Activated CD4-positive, alpha-beta T cell treated with anti-CD3 and anti-CD28 coated beads, Interleukin-10, Interleukin-2, amounts not matched to agents 100 ng/mL and 50 ng/mL, durations not matched to agents 16 hours and 8 hours (primary cell): ENCODE measurements at places on chromosomes 5 and 9.

DNA sequence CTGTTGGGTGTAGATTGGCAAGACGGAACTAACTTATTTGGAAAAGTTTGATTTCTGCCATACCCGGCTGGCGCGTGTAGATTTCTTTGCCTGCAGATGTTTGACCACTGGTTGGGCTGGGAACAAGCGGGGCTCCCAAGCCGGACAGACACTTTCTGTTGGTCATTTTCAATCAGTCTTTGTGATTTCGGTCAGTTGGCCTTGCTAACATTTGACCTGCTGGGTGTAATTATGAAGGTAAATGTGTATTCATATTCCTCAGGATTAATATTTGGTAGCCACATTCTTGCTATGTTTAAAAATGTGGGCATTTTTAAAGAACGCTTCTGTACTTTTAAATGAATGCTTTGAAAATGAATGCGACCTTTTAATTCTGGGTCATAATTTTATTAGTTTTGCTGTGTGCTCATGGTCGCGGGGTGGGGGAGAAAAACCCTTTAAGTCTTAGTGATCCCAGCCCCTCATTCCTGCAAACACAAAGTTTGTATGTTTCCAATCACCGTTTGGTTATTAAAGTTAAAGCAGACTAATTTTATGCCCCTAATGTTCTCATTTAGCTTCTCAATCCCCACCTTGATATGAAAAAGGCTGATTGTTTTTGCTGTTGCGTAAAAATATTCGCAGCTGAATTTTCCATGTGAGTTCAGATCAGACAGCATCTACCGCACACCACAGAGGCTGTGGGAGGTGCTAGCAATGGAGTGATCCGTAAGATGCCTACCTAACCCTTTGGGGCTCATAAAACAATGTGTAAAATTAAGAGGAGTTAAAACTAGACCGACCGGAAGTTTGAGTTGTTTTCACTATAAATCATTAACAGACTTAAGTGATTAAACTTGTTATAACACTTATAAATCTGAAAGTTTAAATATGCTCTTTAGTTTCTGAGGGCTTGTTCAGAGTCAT, 1.5 kb downstream of the RASGRF2 start:
- peak; percentile 88 for DNase-seq

DNA sequence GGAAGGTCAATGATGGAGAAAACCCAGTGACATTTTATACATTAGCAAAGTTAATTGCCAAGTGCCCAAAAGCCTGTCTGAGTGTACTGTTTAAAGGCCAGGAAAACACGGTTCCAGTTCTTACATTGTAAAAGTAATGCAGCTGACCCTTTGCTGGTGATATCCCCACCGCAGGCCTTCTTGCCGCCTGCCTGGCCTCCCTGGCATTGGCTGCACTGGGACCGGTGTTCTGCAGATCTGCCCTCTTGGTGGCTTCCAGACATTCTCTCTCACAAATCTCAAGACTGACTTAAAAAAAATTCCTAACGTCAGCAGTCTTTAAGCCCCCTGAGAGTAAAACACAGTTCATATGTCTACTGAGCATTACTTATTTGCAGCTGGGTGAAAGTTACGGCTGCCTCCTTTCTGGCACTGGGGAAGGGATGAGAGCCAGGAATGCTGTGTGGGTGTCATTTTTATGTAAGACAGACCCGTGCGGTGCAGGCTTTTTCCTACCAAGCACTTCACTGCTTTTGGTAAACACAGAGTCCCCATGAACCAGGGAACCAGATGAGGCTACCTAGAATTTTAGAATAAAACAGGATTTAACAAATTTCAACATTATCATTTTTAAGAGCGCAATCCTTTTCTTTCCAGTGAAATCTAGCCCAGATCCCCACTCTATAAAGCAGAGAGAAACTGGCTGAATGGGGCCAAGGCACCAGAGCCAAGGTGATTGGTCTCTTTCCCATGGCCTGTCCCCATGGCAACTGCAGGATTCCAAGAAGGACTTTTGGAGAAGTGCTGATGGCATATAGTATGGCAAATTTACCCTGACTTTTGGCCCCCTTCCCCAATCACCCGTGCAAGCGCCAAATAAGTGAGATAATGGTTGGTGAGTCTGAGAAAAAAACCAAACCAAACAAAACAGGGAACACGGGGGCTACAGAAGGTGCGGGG, 80.8 kb downstream of the LMNB1 start:
- DNase-seq = no peak

- no peak for DNase-seq
Measured at GRCh38 chr9:126411948-126412284, 85.3 kb downstream of the MVB12B start.

DNA sequence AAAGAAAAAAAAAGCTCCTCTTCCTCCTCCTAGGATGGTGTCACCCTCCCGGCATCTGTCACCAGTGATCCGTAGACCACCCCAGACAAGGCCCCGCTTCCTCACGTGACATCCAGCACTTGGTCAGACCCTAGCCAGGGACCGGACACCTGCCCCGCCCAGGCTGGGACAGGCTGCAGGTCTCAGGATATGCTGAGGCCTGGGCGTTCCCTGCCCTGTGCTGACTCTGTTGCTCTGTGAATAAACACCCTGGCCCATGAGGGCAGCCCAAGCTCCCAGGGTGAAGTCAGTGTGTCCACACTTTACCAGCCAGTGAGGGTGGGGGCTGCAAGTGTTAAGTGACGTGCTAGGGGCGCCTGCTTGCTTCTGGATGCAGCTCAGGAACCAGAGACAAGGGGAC, 5.6 kb downstream of the EDF1 start:
- no peak for DNase-seq

GRCh38 chr5:168015506-168015905, 275.9 kb upstream of the WWC1 start:
- DNase-seq = no peak

DNA sequence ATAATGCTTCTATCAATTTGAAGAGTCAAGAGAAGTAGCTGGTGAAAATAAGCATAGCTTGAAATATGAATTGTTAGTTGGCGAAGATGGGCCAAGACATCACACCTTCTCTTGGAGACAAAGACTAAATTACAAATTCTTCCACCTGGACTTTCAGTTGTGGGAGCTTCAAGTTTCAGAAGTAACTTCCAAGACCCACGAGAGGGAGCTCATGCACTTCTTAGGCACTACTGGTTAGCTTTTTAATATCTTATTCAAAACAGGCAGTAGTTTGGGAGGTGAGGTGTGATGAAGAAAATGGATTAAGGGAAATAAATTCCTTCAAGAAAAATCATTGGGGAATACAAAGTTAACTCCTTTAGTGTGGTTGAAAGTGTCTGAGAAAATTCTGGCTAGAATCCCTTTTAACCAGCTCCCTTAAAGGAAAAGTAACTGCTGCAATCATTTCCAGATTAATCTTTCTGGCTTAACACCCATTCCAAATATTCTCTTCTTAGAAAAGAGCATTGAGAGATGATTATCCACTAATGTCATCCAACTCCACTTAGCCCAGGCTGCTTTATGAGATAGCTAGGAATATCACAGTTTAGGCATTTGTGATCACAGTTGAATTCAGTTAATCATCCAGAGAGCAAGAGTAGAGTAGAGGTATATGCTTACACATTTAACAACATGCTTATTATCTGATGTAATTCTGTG, 139.5 kb upstream of the DMRTA1 start:
- peak; percentile 19 for DNase-seq

GRCh38 chr9:107734256-107735013, 244.9 kb upstream of the KLF4 start:
- DNase-seq = no peak

DNA sequence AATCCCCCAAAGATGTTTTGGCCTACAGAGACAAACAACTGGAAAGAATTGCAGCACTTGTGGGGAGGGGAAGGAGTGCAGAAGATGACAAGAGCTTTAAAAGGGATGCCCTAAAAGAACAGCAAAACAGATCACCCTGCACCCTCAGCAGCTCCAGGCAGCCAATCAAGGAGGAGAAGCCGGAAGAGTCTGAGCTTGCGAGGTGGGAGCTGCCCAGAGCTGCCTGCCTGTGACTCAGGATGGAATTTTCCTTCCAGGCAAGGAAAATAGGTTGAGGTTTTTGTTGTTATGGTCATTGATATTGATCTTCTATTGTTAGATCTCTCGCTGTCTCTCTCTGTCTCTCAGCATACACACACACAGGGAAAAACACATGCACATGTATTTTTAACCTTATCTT, 70.3 kb upstream of the MAP1B start:
- no peak for DNase-seq

DNA sequence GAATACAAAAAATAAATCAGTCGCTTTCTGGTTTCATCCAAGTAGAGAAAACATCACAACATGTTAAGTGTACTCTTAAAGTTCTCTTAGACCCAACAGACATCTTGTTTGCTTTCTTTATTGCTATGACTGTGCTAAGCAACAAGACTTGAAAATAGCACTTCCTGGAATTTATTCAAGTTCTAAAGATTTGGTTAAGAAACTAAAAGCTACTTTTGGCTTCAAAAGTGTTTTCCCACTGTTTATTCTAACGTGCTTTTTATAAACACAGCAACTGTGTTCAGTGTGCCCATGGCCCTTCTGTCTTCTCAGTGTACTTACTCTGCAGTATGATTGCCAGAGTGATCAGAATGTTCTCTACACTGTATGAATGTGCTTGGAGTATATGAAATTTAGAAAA, 109.8 kb downstream of the GIN1 start:
- no peak for DNase-seq

- DNase-seq = no peak
Measured at GRCh38 chr9:127498298-127498697, 47.0 kb downstream of the LRSAM1 start.

DNA sequence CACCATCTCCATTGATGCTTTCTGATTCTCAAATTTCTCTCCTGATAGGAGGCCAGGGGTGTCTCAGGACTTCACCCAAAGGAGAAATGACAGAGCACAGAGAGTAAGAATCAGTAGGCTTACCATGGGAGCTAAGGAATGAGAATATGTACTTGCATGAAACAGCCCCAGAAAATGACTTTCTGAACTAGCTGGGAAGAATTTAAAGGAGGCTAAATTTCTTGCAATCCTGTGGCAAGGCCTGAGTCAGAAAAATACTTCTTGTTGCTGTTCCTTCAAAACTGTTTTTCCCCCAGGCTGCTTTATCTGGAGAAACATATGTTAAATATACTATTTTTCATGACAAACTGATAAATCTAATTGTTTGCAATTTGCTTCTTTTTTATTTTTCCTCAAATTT, 53.4 kb upstream of the FBXL7 start:
- DNase-seq = no peak

DNA sequence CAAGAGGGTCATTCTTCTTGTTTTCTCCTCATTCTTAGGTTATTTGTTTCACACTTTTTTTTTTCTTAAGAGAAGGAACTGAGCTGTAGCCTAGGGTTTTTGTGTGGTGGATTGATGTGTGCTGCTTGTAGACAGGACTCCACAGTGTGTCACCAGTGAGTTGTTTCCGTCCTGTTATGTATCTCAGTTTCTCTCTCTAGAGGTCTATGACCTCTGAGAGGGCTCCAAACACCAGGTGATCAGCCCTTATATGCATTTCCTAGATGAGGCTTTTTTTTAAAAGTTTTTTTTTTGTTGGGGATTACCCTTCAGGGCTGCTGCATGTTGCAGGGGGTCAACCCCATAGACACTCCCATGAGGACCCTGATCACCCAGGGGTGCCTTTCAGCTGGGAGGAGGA, 124.2 kb upstream of the MAST4 start:
- DNase-seq = no peak

DNA sequence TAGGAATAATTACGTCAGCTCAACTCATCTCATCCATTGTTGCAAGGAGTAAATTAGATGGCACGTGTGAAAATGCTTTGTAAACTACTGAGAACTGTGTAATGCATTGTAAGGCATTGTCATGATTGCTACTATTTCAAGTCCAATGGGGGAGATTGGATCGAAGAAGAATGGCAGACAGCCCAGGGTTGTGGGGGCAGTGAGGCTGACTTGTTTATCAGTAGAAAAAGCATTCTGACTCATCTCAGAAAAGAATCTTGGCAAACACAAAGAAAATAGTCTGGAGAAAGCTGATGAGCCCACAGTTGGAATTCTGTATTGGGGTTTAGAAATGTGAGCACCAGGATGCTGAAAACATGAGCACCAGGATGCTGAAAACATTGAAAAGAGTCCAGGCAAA, 28.0 kb upstream of the DAP start:
- no peak for DNase-seq

- DNase-seq = no peak
Measured at GRCh38 chr5:76683816-76684731, 31.9 kb upstream of the F2R start.

GRCh38 chr9:92762781-92763708, 1.6 kb downstream of the BICD2 start:
- DNase-seq = no peak

DNA sequence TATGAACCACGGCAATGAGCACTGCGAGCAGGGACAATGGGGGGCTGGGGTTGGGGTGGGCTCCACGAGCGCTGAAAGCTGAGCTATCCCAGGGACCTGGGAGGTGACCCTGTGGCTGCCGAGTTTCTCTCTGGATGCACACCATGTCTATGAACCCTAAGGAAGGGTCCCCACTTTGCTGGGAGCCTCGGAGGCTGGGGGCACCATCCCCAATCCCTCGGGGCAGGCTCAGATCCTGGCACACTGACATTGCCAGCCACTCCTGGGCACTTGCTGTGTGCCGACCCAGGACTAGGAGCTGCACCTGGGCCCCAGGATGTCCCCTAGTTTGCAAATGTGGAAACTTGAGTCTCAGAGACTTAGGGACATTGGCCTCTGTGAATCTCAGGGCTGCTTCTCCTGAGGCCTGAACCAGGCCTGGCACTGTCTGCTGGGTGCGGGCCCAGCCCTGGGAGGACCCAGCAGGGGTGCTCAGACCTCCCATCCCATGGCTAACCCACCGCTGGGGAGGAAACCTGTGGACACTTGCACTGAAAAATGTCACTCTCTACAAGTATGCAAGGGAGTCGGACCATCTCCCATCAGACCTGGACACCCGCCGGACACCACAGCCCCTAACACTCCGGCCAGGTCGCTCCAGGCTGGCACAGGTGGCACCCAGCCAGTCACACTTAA, 13.0 kb upstream of the CAMSAP1 start:
- no peak for DNase-seq

- DNase-seq = peak; percentile 85
Measured at GRCh38 chr5:139787568-139788293, 7.9 kb upstream of the PSD2 start.

GRCh38 chr9:122370303-122370702, 521 bp upstream of the PTGS1 start:
- peak; percentile 15 for DNase-seq

DNA sequence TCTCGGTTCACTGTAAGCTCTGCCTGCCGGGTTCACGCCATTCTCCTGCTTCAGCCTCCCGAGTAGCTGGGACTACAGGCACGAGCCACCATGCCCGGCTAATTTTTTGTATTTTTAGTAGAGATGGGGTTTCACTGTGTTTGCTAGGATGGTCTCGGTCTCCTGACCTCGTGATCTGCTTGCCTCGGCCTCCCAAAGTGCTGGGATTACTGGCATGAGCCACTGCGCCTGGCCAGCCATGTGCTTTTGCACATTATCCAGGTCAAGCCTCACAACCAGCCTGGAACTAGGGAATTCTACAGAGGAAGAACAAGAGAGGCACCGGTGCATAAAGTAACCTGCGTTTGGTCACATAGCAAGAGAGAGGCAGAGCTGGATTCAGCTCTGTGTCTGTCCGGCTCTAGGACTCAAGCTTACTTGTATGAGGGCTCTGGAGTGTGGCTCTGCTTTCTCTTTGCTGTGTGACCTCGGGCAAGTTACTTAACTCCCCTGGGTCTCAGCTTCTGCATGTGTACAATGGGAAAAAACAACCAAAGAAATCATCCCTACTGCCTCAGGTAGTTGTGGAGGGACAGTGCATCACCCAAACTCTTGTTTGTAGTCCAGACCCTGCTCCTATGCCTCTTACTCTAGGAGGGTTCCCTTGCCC, 6.3 kb downstream of the FGF18 start:
- DNase-seq = no peak

GRCh38 chr5:57513785-57514184, 31.2 kb upstream of the ACTBL2 start:
- DNase-seq = no peak

GRCh38 chr9:89465726-89466308, 32.1 kb downstream of the SEMA4D start:
- DNase-seq = no peak
